ENCODE measurements at places on chromosomes 7 and 10.

DNA sequence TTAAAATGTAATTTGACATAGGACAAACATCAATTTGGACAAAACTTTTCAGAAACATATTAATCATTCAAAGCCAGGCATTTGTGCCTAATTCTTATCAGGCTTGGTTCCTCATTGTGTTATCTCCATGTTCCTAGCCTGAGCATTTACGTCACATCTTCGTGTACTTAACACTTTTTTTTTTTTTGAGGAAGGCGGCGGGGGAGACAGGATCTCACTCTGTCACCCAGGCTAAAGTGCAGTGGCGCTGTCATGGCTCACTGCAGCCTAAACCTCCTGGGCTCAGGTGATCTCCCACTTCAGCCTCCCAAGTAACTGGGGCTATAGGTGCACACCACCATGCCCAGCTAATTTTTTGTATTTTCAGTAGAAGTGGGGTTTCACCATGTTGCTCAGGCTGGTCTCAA is 19.8 kb downstream of the HNRNPA2B1 start:
- DNase-seq = no peak

DNA sequence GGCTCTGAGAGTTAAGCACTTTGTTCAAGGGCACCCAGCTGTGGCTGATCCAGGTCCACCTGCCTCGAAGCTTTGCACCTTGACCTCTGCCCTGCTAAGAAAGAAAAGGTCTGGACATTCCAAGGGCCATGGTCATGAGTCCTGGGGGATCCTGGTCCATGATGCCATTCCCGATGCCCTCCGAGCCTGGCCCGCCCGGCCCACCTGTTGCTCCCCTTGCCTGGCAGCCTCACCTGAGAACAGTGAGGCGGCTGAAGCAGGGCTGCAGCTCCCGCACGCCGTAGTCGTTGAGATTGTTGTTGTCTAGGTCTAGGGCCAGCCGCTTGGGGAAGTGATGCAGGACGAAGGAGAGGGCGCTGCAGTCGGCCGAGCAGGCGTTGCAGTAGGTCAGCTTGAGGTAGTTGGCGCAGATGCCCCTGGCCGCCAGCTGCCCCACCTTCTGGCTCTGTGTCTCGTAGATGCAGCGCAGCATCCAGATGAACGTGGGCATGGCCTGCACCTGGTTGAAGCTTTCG is 27.5 kb downstream of the NOD1 start:
- DNase-seq = no peak

GRCh38 chr10:69994262-69994661 is 58.4 kb upstream of the MACROH2A2 start:
- DNase-seq = no peak

- DNase-seq = no peak
Observed at GRCh38 chr10:32307609-32308008, 39.3 kb downstream of the EPC1 start.

- DNase-seq = no peak
Observed at GRCh38 chr7:100413889-100414288, 14.6 kb downstream of the ZCWPW1 start.

- DNase-seq = no peak
Observed at GRCh38 chr7:114405427-114405826, 9.2 kb upstream of the FOXP2 start.

GRCh38 chr10:132704008-132704814 is 81.7 kb downstream of the NKX6-2 start:
- no peak for DNase-seq

DNA sequence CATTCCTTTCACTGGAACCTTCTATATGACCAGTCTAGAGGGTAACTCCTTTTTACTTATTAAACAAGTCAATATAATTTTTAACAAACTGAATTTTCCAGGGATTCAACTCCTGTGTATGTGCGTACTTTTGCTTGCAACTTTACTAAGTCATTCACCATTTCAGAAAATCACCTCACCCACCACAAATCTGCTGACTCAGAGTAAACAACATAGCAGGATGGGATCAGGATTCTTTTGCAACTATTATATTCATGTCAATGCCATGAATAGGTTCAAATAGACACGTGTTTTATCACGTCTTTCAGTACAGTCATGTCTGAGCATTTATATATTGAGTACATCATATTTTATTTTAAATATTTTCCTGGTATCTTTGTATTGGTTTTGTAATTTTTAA is 14.5 kb downstream of the CTTNBP2 start:
- DNase-seq = no peak

GRCh38 chr10:130361351-130362105 is 225.3 kb downstream of the GLRX3 start:
- no peak for DNase-seq

DNA sequence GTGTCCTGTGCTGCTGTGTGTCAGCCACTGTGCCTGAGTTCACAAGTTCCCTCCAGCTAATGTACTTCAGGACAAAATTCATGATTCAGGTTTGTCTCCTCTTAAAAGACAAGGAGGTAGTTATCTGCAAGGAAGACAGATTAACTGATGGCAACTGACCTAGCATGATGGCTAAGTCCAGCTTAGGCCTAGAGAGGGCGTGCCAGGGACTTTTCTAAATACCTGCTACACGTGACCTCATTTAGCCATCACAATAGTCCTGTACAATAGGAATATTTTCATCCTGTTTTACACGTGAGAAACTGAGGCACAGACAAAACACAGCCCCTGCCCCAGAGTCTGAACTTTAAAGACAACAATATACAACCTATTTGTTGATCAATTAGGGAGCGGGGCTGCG is 275.7 kb downstream of the XPNPEP1 start:
- no peak for DNase-seq

DNA sequence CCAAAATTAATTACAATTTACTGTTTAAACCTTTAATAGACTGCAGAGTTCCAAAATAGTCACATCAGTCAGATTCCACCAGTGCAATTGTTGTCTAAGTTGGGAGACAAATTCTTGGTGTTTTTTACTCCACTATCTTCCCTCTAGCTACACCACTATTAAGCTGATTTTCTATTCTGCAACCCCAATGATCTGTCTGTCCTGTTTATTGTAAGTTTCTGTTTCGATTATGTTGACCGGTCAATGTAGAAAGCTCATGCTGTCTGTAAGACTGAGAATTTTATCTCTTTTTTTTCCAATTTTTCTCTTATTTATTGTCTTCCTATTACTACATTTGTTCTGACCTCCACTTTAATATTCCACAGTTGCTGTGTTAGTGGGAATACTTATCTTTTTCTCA is 557.5 kb downstream of the SH2D4B start:
- no peak for DNase-seq

- no peak for DNase-seq
Observed at GRCh38 chr7:36238138-36238537, 85.1 kb downstream of the EEPD1 start.

- no peak for DNase-seq
Observed at GRCh38 chr7:133044722-133045473, 37.0 kb downstream of the CHCHD3 start.

GRCh38 chr10:76356557-76356956 is 925.1 kb downstream of the LRMDA start:
- no peak for DNase-seq

GRCh38 chr10:95815133-95815532 is 59.2 kb downstream of the ENTPD1 start:
- DNase-seq = no peak
